ENCODE measurements at places on chromosomes 3 and 15. TPM values are rescaled to one million over a fixed set of nuclear protein-coding genes. Genes with fewer than 3 reads are reported as not detected.

DNA sequence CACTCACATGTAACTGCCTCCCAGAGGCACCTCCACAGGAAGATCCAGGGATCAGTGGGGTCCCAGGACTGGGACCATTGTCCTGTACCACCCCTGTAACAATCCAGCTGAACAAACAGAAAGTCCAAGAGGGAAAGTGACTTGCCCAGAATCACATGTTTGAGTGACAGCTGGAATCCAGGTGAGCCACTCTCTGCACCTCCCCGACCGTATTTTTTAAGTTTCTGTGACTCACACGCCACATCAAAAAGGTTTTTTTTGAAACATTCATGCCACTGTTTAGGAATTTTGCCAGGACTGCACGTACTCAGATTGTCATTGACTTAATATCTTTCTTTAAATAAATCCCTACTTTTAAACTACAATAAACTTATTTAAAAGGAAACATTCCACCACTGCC lies 9.8 kb upstream of the SLC6A1 start:
- no peak for DNase-seq

DNA sequence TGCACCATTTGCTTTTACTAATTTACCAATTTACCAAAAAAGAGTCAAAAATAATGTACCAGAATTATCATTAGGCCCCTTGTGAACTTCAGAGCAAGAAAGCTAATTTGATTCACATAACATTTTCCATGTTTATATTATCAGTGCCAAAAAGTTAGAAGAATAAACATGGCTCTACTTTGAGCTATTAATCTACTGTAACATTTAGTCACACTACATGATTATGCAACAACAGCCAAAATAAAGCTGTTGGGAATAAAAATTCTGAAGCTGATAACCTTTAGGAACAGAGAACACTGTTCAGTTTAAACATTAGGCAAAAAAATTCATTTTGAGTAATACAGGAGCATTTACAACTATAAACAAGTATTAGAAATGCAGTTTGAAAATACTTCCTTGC lies 63.6 kb downstream of the PROS1 start:
- no peak for DNase-seq

- DNase-seq = no peak
These were observed 3.6 kb upstream of the LIMD1 start for GRCh38 chr3:45590822-45591546.

DNA sequence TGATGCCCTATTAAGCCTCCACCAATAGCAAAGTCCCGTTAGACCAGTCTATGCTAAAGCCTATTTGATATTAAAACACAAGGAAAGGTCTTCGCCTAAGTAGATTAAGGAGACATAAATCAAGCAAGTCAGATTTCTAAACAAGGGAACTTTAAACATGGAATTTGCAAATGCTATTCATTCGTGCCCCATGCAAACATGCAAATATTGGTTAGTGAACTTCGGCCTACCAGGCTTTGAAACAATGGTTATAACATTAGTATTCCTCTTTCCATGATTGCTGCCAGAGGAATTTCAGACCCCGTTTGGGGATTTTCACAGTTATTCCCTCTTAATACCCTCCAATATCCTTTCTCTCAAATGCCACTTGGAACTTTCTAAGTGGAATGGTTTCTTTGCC lies 36.9 kb upstream of the ZNF280D start:
- DNase-seq = no peak

CCDC54 gene
- not detected for polyA plus RNA-seq

UBA7 gene
- polyA plus RNA-seq = 43.5 TPM

GOLGA6B gene
- not detected for polyA plus RNA-seq

CFAP44 gene
- 15.6 TPM for polyA plus RNA-seq

PDZRN3 gene
- polyA plus RNA-seq = 43.8 TPM
